ENCODE measurements at places on chromosomes 5 and 9.

DNA sequence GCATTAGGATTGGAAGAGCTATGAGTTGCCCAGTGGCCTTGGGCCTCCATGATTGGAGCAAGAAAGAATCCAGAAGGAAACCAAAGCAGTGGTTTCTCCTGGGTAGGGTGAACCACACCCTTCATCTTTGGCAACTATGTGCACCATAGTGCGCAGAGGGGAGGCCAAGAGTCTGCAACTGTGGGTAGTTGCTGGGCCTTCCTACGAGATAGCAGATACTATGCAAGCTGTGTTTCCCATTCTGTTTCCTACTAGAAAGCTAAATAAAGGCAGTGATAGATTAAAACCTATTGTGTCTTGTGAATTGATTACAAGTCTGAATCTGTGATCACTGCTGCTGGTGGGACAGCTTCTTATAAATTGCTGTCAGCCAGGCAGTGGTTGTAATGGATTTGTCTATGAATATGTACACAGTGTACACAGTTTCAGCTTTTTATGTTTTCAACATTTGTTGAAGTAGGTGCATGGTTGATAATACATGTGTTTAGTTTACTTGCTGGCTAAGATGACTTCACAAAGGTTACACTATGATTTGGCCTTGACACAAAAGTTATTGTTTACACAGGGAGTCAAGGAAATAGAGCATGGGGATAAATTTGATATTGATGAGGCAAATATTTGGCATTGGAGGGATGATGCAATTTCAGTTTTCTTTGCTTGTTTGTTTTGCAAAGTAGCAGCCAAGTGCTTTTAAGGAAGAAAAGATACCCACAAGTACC lies 23.7 kb upstream of the PDE8B start:
- peak; percentile 54 for DNase-seq

GRCh38 chr9:97850746-97851445 lies 2.1 kb upstream of the FOXE1 start:
- DNase-seq, result no peak

DNA sequence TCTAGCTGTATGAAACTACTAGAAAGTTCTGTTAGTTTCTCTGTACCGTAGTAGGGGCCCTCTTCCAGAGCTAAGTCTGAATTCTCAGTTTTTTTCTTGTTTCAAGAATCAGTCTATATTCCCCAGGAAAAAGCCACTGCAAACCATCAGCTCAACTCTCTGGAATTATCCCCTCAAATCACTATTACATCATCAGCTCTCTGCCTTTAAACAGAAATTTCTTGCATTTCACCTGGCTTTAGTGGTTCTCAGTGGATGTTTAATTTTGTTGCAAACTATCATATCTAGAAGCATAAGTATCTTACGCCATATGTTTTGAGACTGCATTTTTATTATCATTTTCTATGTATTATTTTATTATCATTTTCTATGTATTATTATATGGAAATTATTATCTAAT lies 55.2 kb upstream of the PPP2CA start:
- no peak for DNase-seq

- no peak for DNase-seq
Measured at GRCh38 chr9:117815315-117815714, 111.1 kb downstream of the TLR4 start.

DNA sequence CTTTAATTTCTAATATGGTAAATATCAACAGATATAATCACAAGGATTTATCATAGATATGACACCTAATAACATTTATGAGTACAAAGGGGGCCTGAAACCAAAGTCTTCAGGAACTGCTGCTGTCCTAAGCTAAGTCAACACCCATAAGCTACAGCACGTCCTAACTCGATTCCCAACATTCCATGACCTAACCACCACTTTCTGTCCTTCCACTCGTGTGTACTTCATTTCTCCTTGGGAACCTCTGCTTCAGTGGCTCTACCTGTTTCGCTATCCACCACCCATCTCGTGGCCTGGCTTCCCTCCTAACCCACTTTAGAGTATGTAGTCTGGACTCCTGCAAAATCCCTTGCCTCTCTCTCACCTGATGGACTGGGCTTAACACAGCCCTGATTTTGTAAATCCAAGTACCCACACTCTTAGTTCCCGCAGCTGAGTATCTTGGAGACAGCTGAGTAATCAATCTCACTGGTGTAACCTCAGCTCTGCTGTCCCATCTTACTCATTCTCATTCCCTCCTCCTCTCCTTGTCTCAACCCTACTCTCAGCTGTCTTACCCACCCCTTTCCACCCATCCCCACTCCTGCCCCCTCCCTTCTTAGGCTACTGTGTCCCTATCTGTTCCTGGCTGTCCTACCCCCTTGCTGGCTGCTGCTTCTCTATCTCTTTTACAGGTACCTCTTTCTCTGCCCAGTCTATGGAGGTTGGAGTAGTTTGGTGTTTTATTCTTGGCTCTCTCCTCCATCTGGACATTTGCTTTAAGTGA lies 101.8 kb downstream of the MAST4 start:
- DNase-seq, result no peak

- no peak for DNase-seq
Measured at GRCh38 chr9:36913393-36914211, 120.5 kb downstream of the PAX5 start.

GRCh38 chr5:103211576-103212561 lies 46.7 kb upstream of the MACIR start:
- no peak for DNase-seq

DNA sequence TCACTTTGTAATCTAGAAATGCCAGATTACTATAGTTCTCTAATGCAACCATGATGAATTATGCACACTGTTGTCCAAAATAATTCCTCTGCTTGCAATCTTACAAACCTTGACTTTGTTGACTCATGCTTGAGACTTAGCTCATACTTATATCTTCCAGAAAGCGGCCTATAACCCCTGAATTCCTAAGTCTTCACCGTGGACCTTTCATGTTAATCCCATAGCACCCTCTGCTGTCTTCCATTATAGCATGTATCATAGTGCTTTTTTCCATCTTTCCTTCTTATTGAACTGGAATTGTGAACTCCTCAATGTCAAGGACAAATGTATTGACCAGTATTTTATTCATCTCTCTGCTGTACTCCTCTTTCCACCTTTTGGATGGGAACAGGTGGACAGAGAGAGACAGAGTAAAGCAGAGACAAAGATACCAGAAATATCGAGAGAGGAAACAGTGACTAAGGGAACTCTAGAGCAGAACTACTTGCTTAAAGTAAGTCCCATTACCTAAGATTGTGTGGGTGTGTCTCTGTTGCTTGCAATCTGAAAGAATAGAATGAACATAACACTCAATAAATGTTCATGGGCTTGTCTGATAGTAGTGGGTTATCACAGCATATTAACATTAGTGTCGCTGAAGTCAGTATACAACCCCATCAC lies 110.0 kb downstream of the LURAP1L start:
- DNase-seq, result peak; percentile 36

- no peak for DNase-seq
Measured at GRCh38 chr5:62457071-62457470, 44.5 kb downstream of the IPO11 start.

- DNase-seq, result no peak
Measured at GRCh38 chr5:114418176-114419066, 56.6 kb downstream of the KCNN2 start.

GRCh38 chr5:19886123-19886917 lies 101.7 kb downstream of the CDH18 start:
- no peak for DNase-seq

- DNase-seq, result no peak
Measured at GRCh38 chr5:65018763-65019162, 250.0 kb downstream of the CWC27 start.

GRCh38 chr5:4991925-4992324 lies 148.2 kb upstream of the ADAMTS16 start:
- DNase-seq, result no peak

DNA sequence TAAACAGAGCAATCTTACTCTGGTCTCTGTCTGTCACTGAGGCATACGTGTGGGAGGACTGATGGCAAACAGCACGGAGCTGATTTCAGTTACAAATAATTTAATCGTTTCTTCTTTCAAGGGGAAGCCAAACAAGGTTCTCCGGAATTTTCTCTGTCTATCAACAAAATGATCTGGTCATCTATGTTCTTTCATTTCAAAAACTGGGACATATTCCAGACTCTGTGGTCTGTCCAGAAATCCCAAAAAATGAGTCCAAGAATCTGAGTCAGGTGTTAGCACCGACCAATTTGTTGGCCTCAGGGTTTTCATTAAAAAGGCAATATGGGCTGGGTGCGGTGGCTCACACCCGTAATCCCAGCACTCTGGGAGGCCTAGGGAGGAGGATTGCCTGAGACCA lies 69.9 kb upstream of the ZNF608 start:
- no peak for DNase-seq

DNA sequence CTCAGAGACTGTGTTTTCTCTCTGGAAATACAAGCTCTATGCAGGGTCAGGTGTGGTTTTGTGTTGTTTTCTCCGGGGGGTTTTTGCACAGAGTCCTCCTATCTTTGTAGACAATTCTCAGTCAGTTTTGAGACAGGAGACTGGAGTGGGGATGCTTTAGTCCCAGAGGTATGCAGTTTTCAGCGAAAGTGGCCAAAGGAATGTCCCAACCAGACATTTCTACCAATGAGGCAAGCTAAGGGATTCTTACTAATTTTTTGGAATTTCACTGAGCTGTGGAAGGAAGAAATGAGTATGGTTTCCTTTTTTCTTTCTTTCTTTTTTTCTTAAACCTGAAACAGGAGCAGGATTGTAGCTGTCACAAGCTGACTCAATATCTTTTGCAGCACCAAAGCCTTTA lies 35.3 kb upstream of the PLPP1 start:
- DNase-seq, result no peak

DNA sequence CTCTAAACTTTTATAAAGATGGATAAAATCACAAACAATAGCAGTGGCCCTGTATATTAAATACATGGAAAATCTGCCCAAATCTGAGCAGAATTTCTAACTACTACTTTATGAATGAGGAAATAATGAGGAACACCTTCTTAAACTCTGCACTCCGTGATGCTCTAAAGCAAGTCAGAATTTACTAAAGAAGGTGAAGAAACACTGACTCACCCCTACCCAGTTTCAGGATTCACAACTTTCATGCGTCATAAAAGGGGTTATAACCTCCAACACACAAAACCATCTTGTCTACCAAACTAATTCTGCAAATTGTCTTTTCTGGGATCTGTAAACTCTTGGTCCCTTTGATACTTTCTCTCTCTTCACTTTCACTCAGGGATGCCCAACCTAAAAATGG lies 561.1 kb upstream of the ACO1 start:
- DNase-seq, result no peak

GRCh38 chr5:40676613-40677343 lies 2.9 kb upstream of the PTGER4 start:
- DNase-seq, result no peak

Measured in HepG2 (cell line).